ENCODE measurements at places on chromosomes 4 and X.

DNA sequence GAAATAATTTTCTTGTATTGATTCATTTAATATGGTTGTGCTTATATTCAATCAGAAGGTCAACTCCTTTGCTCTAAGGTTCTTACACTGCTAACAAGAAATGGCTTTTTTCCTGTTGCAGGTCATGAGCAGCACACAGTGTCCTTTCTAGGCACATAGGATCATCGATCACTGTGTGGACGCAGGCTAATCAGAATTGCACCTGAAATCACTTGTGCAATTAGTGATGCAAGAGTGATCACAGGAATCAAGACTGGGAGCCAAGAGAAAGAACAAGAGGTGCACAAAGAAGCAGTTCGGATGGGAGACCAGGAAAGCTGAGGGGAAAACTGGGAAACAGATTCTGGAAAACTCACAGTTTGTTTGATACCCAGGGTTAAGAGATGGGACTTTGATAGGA, 21.1 kb downstream of the TDO2 start:
- no peak for DNase-seq

GRCh38 chr4:124910327-124910726, 197.8 kb upstream of the ANKRD50 start:
- no peak for DNase-seq

GRCh38 chrX:45385757-45386156, 185.1 kb upstream of the DIPK2B start:
- DNase-seq = no peak

- DNase-seq = no peak
These were observed 103.1 kb upstream of the LSM6 start for GRCh38 chr4:146072376-146072775.

DNA sequence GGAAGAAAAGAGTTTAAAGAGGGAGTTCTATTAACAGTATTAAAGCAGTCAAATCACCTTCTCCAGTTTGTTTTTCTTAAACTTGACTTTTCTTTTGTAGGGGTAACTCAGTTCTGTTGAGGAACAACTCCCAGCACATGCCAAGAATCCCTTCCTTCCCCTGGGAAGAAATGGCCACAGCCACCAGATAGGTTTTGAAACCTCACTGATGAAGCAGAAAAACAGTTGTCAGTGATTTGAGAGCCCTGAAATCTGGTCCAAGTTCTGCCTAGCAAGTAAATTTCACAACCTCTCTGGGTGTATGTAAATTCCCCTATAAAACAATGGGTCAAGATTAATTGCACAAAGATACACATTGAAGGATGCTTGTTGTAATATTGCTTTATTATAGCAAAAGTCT, 167.1 kb downstream of the DHX15 start:
- no peak for DNase-seq

DNA sequence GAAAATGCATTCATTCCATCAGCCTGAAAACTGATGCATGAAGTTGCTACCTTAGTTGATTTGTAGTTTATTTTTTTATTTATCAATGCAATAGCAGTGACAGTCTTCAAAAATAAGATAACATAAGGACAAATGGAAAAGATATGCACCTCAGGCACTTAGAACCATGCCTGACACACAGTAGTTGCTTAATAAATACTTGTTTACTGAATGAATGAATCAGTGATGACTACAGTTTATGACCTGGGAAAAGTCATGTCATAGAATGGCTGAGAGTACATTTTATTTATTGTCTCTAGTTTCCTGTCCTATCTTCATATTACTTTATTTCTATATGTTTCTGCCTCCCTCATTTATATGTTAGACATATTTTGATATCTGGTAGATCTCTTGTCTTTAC, 171.8 kb downstream of the TLL1 start:
- DNase-seq = no peak

DNA sequence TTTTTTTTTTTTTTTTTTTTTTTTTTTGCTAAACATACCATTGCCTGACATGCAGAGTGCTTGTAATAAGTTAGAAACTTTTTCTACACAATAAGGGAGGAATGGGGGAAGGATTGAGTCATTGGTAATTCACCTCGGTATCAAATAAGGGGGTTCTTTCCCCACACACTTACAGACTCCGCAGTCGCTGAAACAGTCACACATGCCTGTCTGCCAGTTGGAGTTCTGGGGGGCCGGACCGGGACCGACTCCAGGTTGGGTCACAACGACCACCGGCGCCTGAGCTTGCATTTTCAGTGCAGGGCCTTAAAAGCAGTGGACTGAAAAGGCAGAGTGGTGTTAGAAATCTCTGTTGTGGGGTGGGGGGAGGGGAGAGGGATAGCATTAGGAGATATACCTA, 6.9 kb downstream of the PLAC8 start:
- no peak for DNase-seq

DNA sequence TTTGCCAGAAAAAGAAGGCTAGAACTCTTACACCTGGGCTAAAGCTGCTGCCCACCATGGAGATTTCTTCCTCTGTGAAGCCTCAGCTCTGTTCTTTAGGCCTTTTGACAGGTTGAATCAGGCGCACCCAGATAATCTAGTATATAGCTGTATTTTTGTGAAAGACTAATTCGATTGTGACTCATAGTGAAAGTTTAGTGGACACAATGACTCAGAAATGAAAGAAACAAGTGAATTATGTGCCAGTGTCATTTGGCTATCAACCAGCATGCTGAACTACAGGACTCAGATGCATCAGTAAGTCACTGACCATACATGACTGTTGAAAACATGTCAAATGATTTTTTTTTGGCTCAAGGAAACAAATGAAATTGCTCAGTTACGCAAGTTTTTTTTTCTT, 425.4 kb downstream of the SLITRK2 start:
- DNase-seq = no peak
